Hematopoietic multipotent progenitor cell (in vitro differentiated cells): ENCODE measurements at places on chromosomes 11 and 22. TPM values are rescaled to one million over a fixed set of nuclear protein-coding genes. Genes with fewer than 3 reads are reported as not detected.

SLC5A4 gene
- not detected for total RNA-seq

FAM118B gene
- 7.0 TPM for total RNA-seq

BEST1 gene
- total RNA-seq: 1.9 TPM

FTH1 gene
- 500 TPM for total RNA-seq

RNF215 gene
- total RNA-seq: 14.0 TPM

ADAMTS15 gene
- under 0.01 TPM for total RNA-seq

KRTAP5-1 gene
- total RNA-seq: not detected

CSNK2A3 gene
- total RNA-seq: 0.54 TPM

TH gene
- under 0.01 TPM for total RNA-seq

MAML2 gene
- 11.6 TPM for total RNA-seq

DNA sequence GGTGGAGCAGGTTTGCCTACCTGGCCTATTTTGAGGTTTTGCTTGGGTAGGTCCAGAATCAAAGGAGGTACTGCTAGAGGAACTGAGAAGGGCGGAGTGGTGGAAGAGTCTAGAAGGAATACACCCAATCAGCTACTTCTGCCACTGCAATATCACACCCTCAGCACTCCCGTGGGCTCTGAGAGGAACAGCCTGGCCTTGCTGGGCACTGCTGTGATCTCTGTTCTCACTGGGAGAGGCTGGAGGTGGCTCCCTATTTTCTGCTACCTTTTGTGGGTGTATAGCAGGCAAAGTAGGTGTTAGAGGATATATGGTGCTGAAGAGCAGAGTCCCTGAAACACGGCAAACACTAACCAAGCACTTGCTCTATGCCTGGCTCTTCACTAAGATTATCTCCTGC lies 25.0 kb upstream of the IGSF22 start:
- no peak for DNase-seq

GRCh38 chr11:18633256-18634139 lies 644 bp downstream of the SPTY2D1 start:
- DNase-seq: peak; percentile 11

- DNase-seq: peak; percentile 81
Observed at GRCh38 chr22:32660292-32660691, 141.2 kb upstream of the TIMP3 start.

- DNase-seq: no peak
Observed at GRCh38 chr11:5941951-5942350, at the start of gene OR56A3. TSS of gene OR56A3 (plus strand) at chr11:5942251. CDS start at chr11:5947347, 5,096 bp downstream.

- DNase-seq: peak; percentile 74
Observed at GRCh38 chr22:41447435-41448188, 1.0 kb upstream of the TOB2 start.

DNA sequence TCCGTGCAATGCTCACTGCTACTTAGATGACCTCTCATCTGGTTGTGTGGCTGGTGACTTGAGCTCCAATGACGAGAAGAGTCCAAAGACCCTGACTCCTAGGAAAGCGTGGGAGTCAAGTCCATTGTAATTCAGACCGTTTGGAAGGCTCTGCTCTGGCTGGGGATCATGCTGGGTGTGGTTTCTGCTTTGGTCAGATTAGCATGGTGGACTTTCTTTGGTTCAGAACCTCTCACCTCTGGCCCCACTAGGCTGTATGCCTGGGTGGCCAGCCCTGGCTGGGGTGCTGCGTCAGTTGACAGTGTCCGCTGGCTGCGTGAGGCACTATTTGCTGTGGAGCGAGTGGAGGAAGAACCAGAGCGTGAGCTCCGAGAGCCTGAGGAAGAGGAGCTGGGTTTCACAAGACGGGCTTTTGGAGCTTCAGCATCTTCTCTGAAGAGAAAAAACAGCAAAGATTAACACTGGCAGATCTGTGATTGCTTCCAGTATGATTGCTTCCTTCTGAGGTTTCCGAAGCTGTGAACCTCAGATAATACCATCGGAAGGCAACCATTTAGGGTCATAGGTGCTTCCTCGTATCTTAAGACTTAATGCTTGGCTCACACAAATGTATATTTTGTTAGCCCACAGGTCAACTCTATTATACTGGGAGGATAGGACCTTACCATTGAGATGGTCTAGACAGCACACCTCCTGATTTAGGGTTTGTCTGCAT lies 11.6 kb upstream of the HSPA8 start:
- no peak for DNase-seq

DNA sequence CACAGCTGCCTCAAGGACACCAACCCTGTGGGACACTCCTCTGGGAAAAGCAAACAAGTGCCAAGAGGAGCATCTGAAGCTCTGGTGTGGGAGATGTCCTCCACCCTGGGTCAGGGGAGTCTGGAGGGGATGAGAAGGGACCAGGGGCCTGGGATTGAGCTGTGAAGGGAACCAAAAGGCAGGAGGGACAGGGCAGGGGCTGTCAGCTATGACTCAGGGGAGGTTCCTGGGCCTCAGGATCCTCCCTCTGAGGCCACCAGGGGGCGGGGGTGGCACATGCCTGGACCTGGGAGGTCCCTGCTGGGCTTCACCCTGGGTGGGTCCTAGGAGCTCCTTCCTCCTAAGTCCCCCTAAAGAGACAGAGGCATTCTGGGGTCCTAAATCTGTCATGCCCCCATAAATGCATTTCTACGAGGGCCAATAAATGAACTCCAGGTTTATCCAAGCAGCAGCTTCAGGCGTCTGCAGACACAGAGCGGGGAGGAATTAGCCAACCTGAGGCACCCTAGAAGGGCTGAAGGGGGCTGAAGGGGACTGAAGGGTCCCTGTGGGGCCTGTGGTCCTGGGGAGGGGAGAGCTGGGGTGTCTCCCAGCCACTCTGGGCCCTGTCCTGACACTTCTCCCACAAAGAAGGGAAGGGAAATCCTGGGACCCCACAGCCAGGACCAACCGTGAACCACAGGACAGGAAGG lies 31.9 kb upstream of the IGLL5 start:
- DNase-seq: peak; percentile 56

GRCh38 chr11:6894097-6894496 lies 1.8 kb upstream of the OR2D2 start:
- no peak for DNase-seq

DNA sequence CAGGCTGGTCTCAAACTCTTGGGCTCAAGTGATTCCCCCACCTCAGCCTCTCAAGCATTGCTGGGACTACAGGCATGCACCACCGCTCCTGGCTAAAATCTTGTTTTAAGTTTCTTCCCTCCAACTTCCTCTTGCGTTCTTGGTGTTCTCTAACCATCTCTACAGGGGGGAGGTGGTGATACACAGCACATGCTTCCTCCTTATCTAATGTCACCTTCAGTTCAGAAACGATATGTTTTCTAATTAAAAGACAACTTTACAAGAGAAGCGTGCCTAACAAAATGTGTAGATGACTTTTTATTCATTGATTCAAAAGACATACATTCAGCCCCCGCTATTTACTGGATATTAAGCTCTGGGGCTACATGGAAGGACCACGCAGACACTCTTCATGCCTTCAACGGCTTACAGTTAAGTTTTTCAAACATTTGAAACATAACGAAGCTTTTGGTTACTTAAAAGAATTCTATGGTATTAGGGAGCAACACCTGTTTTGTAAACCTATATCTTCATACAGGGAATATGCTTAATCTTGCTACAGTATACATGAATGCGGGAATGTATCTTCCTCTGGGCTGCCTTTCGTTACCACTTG lies 933 bp upstream of the DLAT start:
- DNase-seq: peak; percentile 37

GRCh38 chr11:12695221-12695794 lies 21.1 kb downstream of the TEAD1 start:
- no peak for DNase-seq

GRCh38 chr11:4027746-4028145 lies 66.9 kb upstream of the RRM1 start:
- no peak for DNase-seq

DNA sequence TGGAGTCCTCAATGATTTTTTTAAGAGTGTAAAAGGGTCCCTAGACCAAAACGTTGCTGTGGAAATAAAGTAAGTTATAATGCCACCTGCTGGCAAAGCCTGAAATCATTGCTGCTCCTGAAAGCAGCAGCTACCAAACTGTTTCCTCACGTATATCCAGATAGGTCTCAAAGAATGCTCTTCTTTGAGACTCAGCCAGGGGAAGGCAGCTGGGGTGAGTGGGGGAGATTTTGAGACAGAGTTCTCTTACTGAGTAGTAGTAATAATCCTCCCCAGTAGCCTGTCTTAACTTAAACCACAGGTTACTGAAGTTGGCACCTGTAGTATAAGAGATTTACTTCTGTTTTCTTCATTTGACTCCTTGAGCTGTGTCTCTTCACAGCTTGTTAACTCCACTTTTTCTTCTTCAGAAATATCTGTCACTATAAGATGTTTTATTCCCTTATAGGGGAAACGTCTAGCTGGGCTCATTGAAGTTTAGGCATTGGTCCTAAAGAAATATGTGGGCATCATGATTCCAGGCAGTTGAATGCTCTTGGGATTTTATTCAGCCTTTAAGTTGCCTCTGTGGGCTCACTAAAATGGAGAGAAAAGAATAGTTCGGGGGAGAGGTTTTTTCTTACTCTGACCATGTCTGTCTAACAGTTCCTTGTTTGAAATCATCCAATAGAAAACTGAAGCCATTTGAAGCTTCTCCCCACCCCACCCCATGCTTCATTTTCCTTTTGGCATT lies 77.9 kb downstream of the BTBD10 start:
- peak; percentile 39 for DNase-seq

- no peak for DNase-seq
Observed at GRCh38 chr11:5684036-5684645, 733 bp downstream of the TRIM5 start.

GRCh38 chr22:45144916-45145315 lies 18.8 kb upstream of the NUP50 start:
- DNase-seq: no peak

- no peak for DNase-seq
Observed at GRCh38 chr11:1603629-1604028, 4.6 kb downstream of the KRTAP5-3 start.
